ENCODE measurements at places on chromosomes 2 and 18. TPM values are rescaled to one million over a fixed set of nuclear protein-coding genes. Genes with fewer than 3 reads are reported as not detected.

SLC19A3 gene
- not detected for total RNA-seq

CHMP3 gene
- total RNA-seq = 65.3 TPM

CIDEA gene
- total RNA-seq = not detected

MAP2 gene
- 0.16 TPM for total RNA-seq

MAT2A gene
- total RNA-seq = 121 TPM

UGT1A8 gene
- not detected for total RNA-seq

C2orf80 gene
- total RNA-seq = not detected

MTHFD2 gene
- 21.6 TPM for total RNA-seq

DAPL1 gene
- total RNA-seq = not detected

SGPP2 gene
- 1.7 TPM for total RNA-seq

GPR39 gene
- not detected for total RNA-seq

EMX1 gene
- not detected for total RNA-seq

LYPD1 gene
- not detected for total RNA-seq

RBM44 gene
- 2.9 TPM for total RNA-seq

CEP68 gene
- total RNA-seq = 19.4 TPM

CNGA3 gene
- total RNA-seq = not detected

GPR45 gene
- total RNA-seq = not detected

HRH4 gene
- total RNA-seq = 0.22 TPM

HOXD9 gene
- not detected for total RNA-seq

RUFY4 gene
- 0.85 TPM for total RNA-seq

All from CD4-positive, alpha-beta T cell (primary cell).